IMR-90 (cell line): ENCODE measurements at places on chromosomes 1 and 21.

- DNase-seq = peak; percentile 27
Observed at GRCh38 chr1:27117733-27118439, 37.0 kb downstream of the SLC9A1 start.

DNA sequence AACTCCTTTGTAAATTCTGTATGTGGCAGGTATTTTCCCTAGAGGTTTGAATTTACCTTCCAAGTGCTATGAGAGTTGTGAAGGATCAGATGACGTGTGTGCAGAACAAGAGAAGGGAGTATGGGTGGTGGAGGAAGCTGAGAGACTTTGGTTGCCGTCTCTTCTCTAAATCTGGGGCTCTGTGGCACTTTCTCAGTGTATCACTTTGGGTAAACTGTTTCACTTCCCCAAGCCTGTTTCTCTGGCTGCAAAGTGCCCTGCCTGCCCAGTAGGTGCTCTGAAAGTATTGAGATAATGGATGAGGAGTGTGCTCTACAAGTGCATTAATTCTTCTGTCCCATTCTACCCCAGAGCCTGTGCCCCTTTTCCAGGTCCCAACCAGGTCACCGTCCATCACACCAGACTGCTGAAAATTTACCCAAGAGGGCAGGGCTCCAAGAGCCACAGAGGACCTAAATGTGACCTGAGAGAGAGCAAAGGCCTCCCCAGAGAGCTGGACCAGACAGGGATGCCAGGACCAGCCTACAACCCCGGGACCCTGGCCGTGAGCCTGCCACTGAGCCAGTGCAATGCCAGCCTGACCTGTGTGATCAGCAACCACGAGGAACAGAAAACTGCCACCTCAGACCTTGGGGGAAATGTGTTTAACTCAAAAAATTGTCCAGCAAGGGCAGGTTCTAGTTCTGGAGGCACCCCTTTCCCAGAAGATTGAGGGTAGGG, 131.6 kb upstream of the ETV3 start:
- DNase-seq = no peak

DNA sequence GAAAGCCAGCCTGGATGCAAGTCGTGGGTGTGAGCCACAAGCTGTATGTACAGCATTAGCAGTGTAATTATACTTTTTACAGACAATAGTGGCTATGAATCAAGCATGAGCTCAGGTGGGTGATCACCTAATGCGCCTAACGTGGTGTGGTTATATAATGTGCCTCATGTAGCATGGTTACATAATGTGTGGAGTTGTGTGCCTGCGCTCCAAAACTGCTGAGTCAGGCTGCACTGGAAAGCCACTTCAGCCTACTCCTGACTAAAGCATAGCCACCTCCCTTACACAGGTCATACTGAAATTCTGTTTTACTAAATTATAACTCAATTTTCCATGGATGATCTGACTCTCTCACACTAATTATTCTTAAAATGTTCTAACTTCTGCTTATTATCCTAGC, 69.8 kb downstream of the KCNT2 start:
- no peak for DNase-seq

DNA sequence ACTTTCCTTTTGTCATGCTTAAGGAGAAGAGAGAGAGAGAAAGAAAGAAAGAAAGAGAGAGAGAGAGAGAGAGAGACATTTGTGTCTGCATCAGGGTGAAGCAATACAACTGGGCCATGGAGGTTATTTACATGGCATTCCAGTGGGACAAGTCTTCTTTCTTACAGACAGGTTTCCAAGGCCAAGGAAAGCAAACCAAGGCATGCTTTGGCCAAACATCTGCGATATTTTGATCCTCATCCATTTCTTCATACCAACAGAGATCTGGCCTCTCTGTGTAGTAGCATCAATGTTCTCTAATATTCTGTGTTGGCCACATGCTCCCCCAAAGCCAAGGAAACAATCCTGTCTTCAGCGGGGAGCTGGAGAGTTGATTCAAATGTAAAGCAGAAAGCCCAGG, 292.1 kb downstream of the SETD4 start:
- DNase-seq = no peak

- DNase-seq = no peak
Observed at GRCh38 chr21:18521204-18521603, 117.6 kb upstream of the TMPRSS15 start.

DNA sequence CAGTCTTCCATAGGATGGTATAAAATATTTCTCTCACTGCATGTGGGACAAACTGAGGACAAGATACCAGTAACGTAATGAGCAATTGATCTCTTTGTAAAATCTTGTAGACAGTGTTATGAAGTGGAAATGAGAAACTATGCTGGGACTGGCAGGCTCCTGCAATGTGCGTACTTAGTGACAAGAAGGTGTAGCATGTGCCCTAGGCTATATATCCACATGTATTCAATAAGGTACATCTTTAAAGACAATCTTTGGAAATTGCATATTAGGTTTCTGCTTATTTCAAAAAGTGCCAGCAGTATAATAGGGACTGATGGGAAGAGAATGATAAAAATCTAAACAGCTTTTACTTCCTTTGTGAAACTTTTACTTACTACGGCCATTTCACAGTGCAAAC, 81.9 kb upstream of the GREM2 start:
- no peak for DNase-seq

DNA sequence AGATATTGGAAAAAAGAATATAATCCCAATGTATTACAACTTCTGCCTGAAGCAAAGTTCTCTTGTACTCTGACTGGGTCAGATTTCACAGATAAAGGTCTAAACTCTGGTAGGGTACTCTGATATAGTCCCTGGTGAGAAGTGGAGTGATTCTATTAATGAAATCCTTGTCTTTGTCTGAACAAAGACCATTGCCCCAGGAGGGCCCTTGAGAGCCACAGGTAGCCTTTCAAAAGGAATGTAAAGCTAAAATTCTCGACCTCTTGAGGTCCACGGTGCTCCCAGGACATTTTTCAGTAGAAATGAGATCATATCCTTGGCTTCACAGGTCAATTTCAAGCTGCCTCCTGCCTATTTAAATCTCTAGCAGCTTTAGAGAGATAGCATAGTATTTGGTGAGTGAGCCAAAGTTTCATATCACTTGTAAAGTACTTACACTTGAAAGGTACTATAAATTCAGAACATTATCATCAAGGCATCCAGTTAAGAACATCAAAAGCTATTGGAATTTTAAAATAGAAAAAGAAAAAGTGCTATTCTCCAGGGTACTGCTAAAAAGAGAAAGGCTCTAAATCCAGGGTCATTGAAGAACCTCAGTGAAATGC, 10.1 kb downstream of the TNNI3K start:
- DNase-seq = no peak

- no peak for DNase-seq
Observed at GRCh38 chr1:46645815-46646214, 22.3 kb downstream of the ATPAF1 start.
